ENCODE measurements at places on chromosomes 11 and 22. TPM values are rescaled to one million over a fixed set of nuclear protein-coding genes. Genes with fewer than 3 reads are reported as not detected.

GRCh38 chr11:78806214-78807004, 231.7 kb upstream of the NARS2 start:
- DNase-seq, result peak; percentile 51

GRCh38 chr11:30155428-30155827, 75.4 kb upstream of the FSHB start:
- DNase-seq, result no peak

- no peak for DNase-seq
Observed at GRCh38 chr11:33892906-33893594, 1.2 kb upstream of the LMO2 start.

DNA sequence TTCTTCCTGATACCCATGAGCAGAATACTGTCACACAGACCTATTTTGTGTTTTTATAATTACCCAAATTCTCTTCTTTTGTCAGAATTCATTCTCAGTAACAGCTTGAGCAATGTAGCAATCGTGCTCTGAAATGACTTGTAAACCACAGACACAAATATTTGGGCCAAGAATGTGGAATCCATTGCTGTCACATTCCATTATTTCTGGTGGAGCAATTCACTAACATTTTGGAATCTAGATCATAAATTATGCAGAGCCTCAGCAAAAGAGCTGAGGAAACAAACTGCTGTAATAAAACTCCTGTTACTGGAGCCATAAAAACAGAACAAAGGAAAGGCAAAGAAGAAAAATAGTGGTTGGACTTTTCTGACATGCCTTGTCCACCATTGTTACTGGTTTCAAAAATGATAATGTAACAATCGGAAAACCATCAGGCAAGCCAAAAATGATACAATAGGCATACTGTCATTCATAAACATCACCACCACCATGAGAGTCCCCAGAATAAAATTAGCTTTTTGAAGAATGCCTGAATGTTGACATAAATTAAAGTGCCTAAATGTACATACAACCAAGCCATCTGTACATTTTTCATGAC, 223.4 kb upstream of the PITPNB start:
- DNase-seq, result peak; percentile 23

DNA sequence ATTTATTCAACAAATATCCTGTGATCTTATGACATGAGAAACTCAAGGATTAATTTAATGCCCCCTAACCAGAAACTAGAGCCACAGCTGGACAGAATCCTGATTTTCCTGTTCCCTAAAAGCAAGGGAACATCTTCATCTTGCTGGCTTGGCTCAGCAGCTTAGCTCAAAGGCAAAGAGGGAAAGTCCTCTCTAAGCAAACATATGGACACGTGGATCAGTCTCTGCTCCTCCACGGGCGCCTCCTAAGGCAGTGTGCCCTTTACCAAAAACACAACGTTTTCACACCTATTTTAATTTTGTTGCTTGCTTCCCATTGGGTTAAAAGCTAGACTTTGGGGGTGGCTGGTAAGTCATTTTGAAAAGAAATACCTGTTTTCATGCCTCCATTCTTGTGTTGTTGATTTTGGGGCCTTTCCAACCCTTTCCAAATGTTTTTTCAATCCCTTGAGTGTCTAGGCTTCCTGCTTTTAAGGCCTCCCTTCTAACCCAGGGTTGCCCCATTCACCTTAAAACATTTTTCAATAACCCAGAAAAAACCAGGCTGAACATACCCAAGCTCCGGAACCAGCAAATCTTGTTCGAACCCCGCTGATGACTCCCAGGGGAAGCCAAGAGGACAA, 15.5 kb downstream of the SLC1A2 start:
- no peak for DNase-seq

GRCh38 chr11:112345706-112346105, 85.0 kb upstream of the PLET1 start:
- no peak for DNase-seq

DNA sequence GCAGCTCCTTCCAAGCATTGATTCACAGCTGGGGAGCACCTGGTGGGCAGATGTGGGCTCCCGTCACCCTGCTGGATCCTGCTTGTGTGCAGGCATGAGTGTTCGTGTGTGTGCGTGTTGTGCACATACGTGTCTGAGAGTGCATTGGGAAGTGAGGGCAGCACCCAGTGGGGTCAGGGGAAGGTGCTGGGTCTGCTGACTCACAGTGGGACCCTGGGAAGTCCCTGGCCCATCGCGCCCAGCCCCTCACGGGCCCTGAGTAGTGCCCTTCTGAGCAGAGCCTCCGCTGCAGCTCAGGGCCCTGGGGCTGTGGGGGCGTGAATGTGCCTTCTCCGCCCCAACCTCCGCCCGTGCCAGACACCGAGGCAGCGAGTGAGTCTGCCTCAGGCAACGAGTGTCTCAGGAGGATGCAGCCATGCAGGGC, 36.8 kb downstream of the WNT11 start:
- no peak for DNase-seq

- no peak for DNase-seq
Observed at GRCh38 chr11:101456812-101457211, 127.0 kb downstream of the TRPC6 start.

DNA sequence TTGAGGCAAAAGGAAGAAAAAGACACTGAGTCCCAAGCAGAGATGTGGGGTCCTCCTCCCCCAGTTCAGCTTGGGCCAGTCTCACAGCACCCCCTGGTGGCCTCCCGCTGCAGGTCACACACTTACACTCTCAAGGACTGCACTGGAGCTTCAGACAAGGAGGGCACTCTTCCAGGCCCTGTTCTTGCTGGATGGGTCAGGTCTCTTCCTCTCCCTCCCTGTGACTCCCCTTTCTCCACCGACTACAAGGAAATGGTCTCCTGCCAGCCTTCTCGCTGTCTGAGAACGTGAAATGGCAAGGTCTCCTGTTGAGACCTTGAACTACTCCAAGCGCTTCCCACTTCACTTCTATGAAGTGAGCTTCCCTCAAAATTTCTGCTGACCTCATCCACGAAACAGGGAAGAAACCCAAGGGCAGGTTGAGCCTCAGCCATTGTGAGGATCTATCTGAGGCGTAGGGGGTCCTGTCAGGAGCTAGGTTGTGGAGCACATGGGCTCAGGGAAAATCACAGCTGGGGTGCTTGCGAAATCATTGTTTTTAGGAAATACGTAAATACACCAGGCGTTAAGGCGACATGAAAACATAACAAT, 11.2 kb upstream of the IGLL1 start:
- peak; percentile 75 for DNase-seq

Gene FBLN1
- polyA plus RNA-seq, result 83.6 TPM

Gene CDC42BPG
- 7.4 TPM for polyA plus RNA-seq

Data from adrenal gland (tissue), 19 donors.